ENCODE measurements at places on chromosomes 11 and 22.

GRCh38 chr11:17244046-17244445, 32.5 kb upstream of the NUCB2 start:
- no peak for DNase-seq
- H3K36me3 ChIP-seq = no peaks in the 10 kb centered on the region
- H3K27me3 ChIP-seq = no peaks in the 10 kb centered on the region
- H3K4me1 ChIP-seq = no peaks in the 10 kb centered on the region
- no peak overlapping the region for H3K27ac ChIP-seq

- no peaks in the 10 kb centered on the region for H3K4me1 ChIP-seq
- H3K27me3 ChIP-seq = no peaks in the 10 kb centered on the region
- H3K4me3 ChIP-seq = no peak overlapping the region
- no peak for DNase-seq
- no peaks in the 10 kb centered on the region for H3K36me3 ChIP-seq
These were observed 89.8 kb downstream of the SYT9 start for GRCh38 chr11:7341551-7341950.

DNA sequence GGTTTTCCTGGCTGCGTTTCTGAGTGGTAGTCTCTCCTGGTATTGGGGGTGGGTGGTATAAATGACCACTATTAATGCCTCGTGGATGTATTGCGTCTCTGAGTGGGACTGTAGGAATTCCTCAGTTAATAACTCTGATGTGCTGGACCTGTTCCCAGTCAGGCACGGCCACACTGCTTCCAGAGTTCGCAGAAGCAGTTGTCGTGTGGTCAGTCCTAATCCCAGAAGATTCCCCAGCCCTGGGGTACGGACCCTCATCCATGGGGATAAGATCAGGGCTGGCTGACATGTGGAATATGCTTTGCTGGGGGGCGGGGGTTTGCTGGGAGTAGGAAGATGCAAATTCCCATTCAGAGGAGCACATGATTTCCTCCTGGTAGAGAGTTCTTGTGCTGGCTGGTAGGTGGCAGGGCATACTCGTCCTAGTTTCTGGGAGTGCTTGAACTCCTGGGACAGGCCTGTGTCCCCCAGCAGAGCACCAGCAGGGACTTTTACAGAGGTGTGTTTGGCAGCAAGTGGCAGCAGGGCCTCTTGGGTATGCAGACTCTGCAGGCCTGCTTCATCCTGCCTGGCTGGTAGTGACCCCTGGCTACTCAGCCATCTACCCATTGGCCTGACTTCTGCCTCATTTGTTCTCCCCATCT, 157.4 kb downstream of the NAV2 start:
- H3K27me3 ChIP-seq = no peaks in the 10 kb centered on the region
- H3K36me3 ChIP-seq = peaks cover 4% of the 10 kb centered on the region
- no peak for DNase-seq
- H3K4me1 ChIP-seq = no peaks in the 10 kb centered on the region
- no peak overlapping the region for H3K27ac ChIP-seq

DNA sequence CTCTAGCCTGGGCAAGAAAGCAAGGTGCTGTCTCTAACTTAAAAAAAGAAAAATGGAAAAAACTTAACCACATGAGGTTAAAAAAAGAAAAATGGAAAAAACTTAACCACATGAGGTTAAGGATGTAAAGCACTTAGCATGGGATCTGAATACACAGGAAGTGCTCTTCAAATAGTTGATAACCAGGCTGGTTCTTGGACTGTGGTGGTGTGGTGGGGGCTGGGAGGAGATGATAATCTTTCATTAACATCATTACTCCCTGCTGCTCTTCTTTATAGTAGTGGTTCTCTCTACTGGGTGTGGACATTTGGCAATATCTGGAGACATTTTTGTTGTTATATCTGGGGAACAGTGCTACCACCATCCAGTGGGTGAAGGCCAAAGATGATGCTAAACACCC, 88.4 kb downstream of the TTC17 start:
- DNase-seq = no peak
- H3K36me3 ChIP-seq = no peaks in the 10 kb centered on the region
- H3K4me3 ChIP-seq = no peak overlapping the region
- no peak overlapping the region for H3K27ac ChIP-seq
- no peaks in the 10 kb centered on the region for H3K4me1 ChIP-seq

DNA sequence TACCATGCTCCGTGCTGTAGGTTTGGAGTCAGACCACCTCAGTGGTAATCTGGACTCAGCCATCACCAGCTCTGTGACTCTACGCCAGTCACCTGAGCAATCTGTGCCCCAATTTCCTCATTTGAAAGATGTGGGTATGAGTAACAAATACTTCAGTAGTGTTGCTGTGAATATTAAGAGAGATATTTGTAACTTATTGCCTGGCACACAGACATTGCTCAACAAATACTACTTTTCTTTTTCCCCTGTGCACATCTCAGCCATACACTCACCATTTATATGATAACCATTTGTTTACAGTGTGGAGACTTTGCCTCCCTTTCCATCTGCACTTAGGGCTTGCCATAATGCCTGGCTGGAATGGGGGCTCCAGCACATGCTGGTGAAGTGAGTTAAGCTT, 89.7 kb upstream of the CLPB start:
- no peaks in the 10 kb centered on the region for H3K27me3 ChIP-seq
- H3K4me3 ChIP-seq = no peak overlapping the region
- no peaks in the 10 kb centered on the region for H3K36me3 ChIP-seq
- no peak overlapping the region for H3K27ac ChIP-seq

GRCh38 chr11:132312701-132313111, 942.3 kb downstream of the NTM start:
- no peaks in the 10 kb centered on the region for H3K4me1 ChIP-seq
- no peak for DNase-seq
- H3K27ac ChIP-seq = no peak overlapping the region

DNA sequence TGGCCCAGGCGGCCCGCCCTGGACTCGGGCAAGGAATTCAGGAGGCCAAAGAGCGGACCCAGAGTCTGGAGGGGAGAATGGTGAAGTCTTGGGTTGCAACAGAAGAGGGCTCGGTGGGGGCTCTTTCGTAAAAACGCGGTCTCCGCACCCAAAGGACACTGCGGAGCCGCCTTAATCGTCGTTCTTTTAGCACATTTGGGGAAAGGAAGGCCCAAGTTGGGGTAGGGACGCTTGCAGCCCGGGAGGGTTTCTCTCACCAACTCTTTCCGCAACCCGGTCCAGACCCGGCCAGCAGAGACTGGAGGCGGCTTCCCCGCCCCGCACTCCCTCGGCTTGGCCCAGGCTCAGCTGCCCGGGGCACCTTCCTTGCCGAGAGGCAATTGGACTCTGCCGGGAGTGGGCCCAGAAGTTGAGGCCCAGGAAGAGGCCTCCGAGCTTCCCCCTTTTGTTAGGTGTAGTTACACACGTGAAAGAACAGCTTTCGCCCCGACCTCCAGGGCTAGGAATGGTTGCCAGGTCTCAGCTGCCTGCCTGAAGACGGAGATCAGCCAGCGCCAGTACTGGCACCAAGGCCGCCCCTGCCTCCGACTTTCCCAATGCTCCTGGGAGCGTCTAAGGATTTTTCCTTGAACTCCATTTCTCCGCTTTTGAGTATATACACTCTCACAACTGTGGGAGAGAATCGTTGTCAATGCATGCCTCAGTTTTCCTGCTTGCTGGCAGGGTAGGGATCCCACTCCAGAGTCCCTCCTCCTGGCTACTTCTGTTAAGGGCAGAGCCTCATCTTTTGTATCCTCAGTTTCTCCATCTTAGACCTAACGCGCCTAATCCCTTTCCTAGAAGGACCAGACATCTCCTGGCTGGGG, 3.7 kb downstream of the ALX4 start:
- no peak overlapping the region for H3K27ac ChIP-seq
- H3K27me3 ChIP-seq = peaks cover 100% of the 10 kb centered on the region
- no peaks in the 10 kb centered on the region for H3K36me3 ChIP-seq
- peak overlapping the region; percentile 32 for H3K4me3 ChIP-seq
- DNase-seq = no peak

GRCh38 chr22:37220543-37220981, 8.3 kb upstream of the SSTR3 start:
- DNase-seq = no peak
- no peaks in the 10 kb centered on the region for H3K27me3 ChIP-seq
- H3K4me3 ChIP-seq = no peak overlapping the region
- H3K27ac ChIP-seq = peak overlapping the region; percentile 91

DNA sequence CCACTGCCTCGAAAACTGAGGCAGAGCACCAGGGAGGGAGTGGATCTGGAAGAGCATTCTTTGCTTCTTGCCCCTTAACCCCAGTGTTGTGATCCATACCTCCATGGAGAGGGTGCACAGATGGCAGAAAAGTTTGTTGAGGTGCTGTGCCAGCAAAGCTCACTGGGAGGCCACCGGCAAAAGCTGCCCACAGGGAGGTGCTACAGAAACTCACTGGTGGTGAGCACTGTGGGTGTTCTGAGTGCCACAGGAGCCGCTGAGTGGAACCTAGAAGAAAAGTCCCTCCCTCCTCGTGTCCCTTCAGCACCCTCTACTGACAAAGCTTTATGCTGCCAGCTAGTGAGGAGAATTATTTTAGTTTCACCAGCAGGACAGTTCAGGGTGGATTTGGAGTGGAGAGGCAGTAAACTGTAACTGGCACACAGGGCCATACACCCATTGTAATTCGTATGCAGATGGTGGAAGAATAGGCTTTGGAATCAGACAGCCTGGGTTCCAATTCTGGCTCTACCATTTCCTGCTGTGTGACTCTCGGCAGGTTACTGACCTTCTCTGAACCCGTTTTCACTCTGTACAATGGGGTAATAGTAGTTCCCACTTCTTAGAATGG, 84.6 kb downstream of the SWAP70 start:
- H3K4me3 ChIP-seq = no peak overlapping the region
- H3K27ac ChIP-seq = peak overlapping the region; percentile 31
- H3K27me3 ChIP-seq = no peaks in the 10 kb centered on the region
- H3K36me3 ChIP-seq = peaks cover 64% of the 10 kb centered on the region
- peaks cover 34% of the 10 kb centered on the region for H3K4me1 ChIP-seq

- no peak for DNase-seq
- no peaks in the 10 kb centered on the region for H3K36me3 ChIP-seq
- no peak overlapping the region for H3K4me3 ChIP-seq
These were observed 252.8 kb upstream of the CTSC start for GRCh38 chr11:88590361-88590760.

DNA sequence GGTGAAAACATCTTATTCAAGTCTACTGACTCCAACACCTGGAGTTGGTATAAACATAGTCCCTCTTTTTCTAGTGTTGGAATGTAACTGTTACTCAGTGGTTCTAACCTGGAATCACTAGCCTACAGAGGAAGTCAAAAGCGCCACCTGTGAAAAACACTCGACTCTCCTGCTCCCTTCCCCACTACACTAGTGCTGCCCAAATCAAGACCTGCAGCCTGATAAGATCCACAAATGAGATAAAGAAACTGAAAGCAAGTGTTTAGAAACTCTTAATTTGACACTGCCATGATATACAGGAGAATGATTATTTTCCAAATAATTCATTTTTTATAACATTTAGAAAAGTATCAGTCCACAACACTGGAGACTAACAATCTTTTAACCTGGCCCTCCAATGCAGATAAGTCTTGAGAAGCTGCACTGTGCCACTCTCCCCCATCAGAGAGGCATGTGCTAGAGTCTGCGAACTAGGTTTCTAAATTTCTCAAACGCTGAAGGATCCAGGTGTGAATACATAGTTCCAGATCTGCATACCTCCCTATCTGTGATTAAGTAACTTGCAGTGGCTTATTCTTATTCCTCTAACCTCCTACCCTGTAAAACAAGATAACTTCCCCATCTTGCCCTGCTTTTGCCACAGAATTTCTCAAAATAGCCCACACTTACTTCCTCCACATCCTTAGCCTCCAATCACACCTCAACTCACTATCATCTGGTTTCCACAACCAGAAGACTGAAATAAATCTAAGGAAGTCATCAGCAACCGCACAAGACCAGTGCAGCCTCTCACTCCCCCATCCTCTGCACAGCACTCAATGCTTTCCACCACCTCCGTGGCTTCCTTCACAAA, 88.1 kb downstream of the RRAS2 start:
- H3K27ac ChIP-seq = peak overlapping the region; percentile 20
- no peak for DNase-seq
- H3K27me3 ChIP-seq = no peaks in the 10 kb centered on the region
- H3K4me1 ChIP-seq = no peaks in the 10 kb centered on the region
- no peaks in the 10 kb centered on the region for H3K36me3 ChIP-seq

- peaks cover 35% of the 10 kb centered on the region for H3K27me3 ChIP-seq
- H3K27ac ChIP-seq = no peak overlapping the region
- no peaks in the 10 kb centered on the region for H3K36me3 ChIP-seq
- H3K4me3 ChIP-seq = no peak overlapping the region
- no peak for DNase-seq
- H3K4me1 ChIP-seq = peaks cover 5% of the 10 kb centered on the region
These were observed 4.9 kb upstream of the KRTAP5-6 start for GRCh38 chr11:1691878-1692707.

All from left lung (tissue), 14 donors.